CD4-positive, alpha-beta T cell treated with Interleukin-12 subunit alpha and Interleukin-12 subunit beta, for 1 hour (primary cell): ENCODE measurements at places on chromosomes 12 and 14.

GRCh38 chr14:63638493-63638892 lies 3.2 kb downstream of the WDR89 start:
- no peak for DNase-seq

DNA sequence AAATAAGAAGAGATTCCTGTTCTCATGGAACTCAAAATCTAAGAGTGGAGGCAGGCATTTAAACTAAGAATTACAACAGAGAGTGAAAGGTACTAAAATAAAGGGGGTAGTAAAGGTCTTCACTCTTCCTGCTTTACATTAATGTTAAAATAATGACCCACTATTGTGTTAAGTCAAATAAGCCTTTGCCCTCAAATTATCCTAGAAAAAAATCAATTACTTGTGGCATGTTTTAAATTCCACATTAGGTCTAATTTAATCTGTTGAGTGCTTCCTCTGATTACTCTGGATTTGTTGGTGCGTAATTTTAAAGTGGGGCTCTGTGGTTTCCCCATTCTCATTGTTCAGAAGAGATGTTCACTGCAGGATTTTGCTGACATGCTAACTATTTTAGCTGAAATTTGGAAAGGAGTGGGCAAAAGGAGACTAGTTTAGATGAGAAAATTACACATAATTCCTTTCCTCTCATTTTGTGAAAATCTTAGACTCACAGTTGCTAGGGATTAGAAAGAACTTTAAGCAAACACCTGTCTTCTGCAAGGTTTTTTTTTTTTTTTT lies 35.5 kb downstream of the BTG1 start:
- no peak for DNase-seq

GRCh38 chr12:31585271-31585670 lies 5.7 kb downstream of the DENND5B start:
- no peak for DNase-seq

GRCh38 chr14:97180304-97181200 lies 383.4 kb downstream of the VRK1 start:
- DNase-seq: no peak

GRCh38 chr12:12898911-12899511 lies 7.6 kb downstream of the GPRC5A start:
- no peak for DNase-seq

DNA sequence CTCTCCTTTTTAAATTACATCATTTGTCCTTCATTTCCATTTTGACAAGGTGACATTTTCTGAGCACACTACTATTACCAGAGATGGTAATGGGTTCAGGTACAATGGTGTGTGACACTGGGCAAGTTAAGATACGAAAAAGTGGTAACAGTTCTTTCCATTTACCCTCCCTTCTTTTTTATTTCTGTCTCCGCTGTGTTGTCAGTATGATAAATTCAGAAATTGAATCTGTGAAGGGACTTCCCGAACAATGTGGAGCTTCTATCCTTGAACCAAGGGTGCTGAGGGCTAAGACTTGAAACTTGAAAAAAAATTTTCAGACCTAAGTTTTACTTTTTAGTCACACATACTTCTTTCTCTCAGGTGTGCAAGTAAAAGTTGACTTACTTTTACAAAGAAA lies 103.7 kb downstream of the ERC1 start:
- no peak for DNase-seq
